ENCODE measurements at places on chromosomes 2 and 18. TPM values are rescaled to one million over a fixed set of nuclear protein-coding genes. Genes with fewer than 3 reads are reported as not detected.
A peak's percentile ranks its signal among the peaks of the same experiment; 100 is the strongest.

DNA sequence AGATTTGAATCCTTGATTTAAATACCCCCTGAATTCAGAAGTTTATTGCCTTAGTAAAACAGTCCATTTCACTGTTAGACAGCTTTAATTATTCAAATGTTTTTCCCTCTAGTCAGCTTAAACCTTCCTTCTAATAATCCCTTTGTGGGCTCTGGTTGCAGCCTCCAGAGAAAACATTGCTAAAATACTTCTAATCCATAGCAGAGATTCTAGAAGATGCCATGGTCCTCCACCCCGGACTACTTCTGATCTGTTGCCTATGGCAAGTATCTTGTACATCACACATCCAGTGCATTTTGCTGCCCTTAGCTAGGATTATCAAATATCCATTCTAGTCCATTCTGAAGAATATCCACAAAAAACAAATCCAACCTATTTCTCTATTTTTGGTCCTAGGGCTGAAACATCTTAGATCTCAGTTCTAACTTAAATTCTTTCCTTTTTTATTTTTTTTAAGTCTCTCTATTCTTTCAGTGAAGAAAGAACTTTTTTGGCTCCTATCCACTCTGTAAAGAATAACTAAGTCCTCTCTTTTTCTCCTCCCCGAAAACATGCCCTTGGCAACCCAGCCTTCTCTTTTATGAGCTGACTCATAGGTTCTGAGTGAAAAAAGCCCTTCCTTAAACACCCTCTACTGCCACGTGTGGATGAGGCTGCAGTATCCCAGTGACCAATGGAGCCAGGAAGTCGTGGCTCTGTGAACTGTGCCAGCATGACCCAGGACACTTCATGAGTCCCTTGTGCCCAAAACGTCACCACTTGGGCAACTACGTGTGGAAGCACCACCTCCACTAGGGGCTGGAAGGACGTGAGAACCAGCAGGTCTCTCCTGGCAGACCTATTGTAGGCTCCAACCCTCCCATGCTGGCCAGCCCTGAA is 349.8 kb downstream of the TNS1 start:
- DNase-seq, result peak; percentile 68
- peaks cover 18% of the 10 kb centered on the region for H3K4me1 ChIP-seq
- H3K27me3 ChIP-seq, result no peaks in the 10 kb centered on the region
- H3K4me3 ChIP-seq, result no peak overlapping the region

DNA sequence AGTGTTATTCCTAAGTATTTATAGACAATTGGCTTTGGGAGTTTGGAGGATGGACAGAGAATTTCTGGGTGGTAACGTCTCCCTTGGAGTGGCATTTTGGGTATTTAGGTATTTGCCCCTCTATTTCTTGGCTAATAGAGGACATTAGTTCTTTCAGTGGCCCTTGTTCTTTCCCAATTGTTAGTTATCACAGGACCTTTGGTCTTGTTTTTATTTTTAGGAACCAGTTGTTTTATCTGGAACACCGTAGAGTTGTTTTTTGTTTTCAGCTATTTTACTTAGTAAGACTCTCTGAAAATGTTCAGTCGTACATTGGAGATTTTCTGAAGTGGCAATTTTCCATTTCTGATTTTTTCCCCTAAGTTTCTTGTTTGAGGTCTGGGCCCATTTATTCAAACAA is 40.5 kb upstream of the TNFRSF11A start:
- no peak overlapping the region for H3K27ac ChIP-seq
- peaks cover 9% of the 10 kb centered on the region for H3K36me3 ChIP-seq
- no peaks in the 10 kb centered on the region for H3K4me1 ChIP-seq

- H3K27me3 ChIP-seq, result no peaks in the 10 kb centered on the region
- no peak overlapping the region for H3K4me3 ChIP-seq
- DNase-seq, result no peak
- H3K27ac ChIP-seq, result no peak overlapping the region
- peaks cover 5% of the 10 kb centered on the region for H3K4me1 ChIP-seq
Measured at GRCh38 chr2:120204022-120204405, 19.2 kb downstream of the TMEM185B start.

CCDC141 gene
- total RNA-seq, result 3.0 TPM

GRCh38 chr18:62523631-62524439 is 1.0 kb downstream of the ZCCHC2 start:
- H3K27ac ChIP-seq, result peak overlapping the region; percentile 97
- H3K4me3 ChIP-seq, result peak overlapping the region; percentile 97
- H3K4me1 ChIP-seq, result peaks cover 5% of the 10 kb centered on the region
- H3K27me3 ChIP-seq, result peaks cover 6% of the 10 kb centered on the region
- no peaks in the 10 kb centered on the region for H3K36me3 ChIP-seq
